ENCODE measurements at places on chromosomes 16 and 17. TPM values are rescaled to one million over a fixed set of nuclear protein-coding genes. Genes with fewer than 3 reads are reported as not detected.

The NPIPA2 gene
- total RNA-seq, result 7.3 TPM

The SHPK gene
- total RNA-seq, result 6.3 TPM

The NPIPB12 gene
- 91.4 TPM for total RNA-seq

The DHRS11 gene
- total RNA-seq, result 11.8 TPM

The KRT40 gene
- not detected for total RNA-seq

The SMIM22 gene
- total RNA-seq, result 2.2 TPM

The SDK2 gene
- not detected for total RNA-seq

Measured in MCF 10A (cell line).